ENCODE measurements at places on chromosomes 4 and X.

DNA sequence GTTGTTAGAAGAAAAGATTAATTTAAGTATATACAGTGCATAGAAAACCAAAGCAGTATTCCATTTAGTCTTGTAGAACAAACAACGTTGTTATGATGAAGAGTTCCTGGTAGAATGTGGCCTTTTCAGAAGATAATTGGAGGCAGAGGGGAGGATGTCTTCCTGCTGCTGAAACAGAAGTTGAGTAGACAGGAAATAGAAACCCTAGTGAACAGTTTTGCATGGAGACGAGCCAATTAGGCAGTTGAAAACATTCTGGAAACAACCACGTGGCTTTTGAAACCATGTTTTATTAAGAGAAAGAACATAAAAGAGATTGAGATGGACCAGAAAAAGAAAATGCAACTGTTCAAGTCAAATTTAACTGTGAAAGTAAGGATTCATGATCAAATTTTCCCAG lies 325.2 kb downstream of the CAMK2D start:
- DNase-seq: no peak
- no peaks in the 10 kb centered on the region for H3K36me3 ChIP-seq
- no peaks in the 10 kb centered on the region for H3K4me1 ChIP-seq
- H3K4me3 ChIP-seq: no peak overlapping the region
- H3K27ac ChIP-seq: no peak overlapping the region

GRCh38 chr4:174859904-174860303 lies 30.9 kb upstream of the GLRA3 start:
- H3K27ac ChIP-seq: no peak overlapping the region
- H3K4me3 ChIP-seq: no peak overlapping the region
- H3K36me3 ChIP-seq: no peaks in the 10 kb centered on the region

DNA sequence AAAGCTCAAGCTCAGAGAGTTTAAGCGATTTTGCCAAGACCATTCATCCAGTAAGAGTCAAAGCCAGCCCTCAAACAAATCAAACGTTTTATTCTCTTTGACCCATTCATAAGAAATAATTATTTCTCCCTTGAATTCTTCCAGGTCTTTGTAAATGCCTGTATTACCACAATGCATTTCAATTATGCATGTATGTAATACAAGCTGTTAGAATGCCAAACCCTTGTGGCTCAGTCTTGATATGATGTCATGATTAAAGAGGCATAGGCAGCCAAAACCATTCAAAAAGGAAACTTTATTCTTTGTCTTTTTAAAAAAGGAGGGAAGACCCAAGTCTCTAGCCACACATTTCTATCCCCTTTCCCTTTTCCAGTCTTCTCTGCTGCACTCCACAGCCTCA lies 56.5 kb upstream of the PGM2 start:
- no peaks in the 10 kb centered on the region for H3K36me3 ChIP-seq
- no peaks in the 10 kb centered on the region for H3K27me3 ChIP-seq
- no peaks in the 10 kb centered on the region for H3K4me1 ChIP-seq
- DNase-seq: no peak
- no peak overlapping the region for H3K27ac ChIP-seq
- no peak overlapping the region for H3K4me3 ChIP-seq

GRCh38 chr4:86522349-86522748 lies 71.8 kb upstream of the PTPN13 start:
- H3K4me1 ChIP-seq: no peaks in the 10 kb centered on the region
- DNase-seq: no peak
- H3K27me3 ChIP-seq: no peaks in the 10 kb centered on the region
- no peak overlapping the region for H3K27ac ChIP-seq

- H3K4me1 ChIP-seq: no peaks in the 10 kb centered on the region
- no peaks in the 10 kb centered on the region for H3K27me3 ChIP-seq
- DNase-seq: no peak
- H3K4me3 ChIP-seq: no peak overlapping the region
These were observed 362.7 kb downstream of the STIM2 start for GRCh38 chr4:27223326-27223725.

DNA sequence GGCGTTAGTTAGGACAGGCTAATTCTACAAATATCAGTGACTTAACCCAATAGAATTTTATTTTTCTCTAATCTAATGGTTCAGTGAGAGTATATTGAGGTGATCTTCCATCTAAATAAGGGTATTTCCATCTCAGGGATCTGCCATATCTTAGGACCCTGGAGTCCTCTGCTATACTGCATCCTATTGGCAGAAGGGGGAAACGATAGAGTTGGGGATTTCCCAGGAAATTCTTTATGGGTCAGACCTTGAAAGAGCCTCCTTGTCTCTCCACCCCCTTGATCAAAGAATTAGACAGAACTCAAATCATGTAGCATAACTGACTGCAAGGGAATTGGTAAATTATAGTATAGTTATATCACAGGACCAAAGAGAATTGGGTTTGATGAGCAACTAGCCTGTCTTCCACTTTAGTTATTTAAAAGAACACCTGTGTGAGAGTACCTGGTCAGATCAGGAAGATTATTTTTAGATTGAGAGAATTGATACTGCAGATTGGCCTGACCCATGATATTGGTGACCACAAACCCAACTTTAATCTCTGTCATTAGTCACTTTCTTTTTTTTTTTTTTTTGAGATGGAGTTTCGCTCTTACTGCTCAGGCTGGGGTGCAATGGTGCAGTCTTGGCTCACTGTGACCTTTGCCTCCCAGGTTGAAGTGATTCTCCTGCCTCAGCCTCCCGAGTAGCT lies 25.6 kb downstream of the SMARCA5 start:
- H3K36me3 ChIP-seq: peaks cover 28% of the 10 kb centered on the region
- H3K4me3 ChIP-seq: no peak overlapping the region
- no peak for DNase-seq
- no peak overlapping the region for H3K27ac ChIP-seq

Measured in naive thymus-derived CD4-positive, alpha-beta T cell (primary cell).